ENCODE measurements at places on chromosomes 5 and 9.

DNA sequence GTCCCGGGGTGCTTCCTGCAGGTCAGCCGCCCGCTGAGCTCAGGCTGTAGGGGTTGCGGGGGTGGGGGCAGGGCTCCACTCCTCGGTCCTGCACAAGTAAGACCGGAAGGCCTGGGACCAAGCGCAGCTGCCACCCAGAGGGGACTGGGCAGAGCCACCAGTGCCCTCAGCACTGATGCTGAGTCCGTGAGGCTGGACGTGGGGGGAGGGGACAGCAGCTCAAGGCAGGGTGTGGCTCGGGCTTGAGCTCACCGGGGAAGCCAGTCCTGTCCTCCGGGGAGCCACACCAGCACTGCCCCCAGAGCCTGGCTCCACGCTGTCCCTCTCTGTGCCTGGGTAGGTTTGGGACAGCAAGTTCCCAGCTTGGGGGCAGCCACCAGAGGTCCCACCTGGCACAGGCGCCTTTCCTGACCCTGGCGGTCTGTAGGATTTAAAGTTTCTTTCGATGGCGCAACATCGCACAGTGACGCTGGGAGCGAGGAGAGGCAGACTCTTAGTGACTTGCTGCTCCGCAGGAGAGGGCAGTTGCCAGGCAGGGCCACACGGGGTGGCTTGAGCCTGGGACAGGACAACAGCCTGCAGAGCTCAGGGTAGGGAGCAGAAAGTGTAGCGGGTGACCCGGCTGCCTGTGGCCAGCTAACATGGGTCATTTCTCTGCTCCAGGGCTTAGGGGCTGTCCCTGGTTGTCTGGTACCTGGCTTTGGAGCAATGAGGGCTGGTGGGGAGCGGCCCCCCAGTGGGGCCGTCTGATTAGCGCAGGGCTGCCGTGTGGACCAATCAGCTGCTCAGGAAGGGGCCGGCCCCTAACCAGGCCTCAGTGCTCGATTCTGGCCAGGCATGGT is 5.7 kb downstream of the LCN1 start:
- DNase-seq = no peak

DNA sequence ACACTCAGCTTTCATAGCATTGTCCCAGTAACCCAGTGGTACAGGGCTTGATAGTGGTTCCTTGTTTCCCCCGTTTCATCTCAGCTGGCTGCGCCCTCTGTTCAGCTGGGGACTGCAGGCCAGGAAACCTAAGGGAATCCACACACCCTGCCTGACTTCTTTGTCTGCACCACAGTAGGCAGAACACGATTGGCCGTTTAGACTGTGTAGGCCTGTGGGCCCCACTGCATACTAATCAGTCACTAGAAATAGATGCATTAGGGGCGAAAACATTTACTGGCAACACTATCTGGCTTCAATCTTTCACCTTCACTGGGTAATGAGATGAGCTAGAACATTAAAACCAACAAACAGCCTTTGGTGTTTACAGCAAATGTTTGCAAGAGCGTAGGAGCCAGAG is 512.7 kb upstream of the BRINP1 start:
- no peak for DNase-seq

DNA sequence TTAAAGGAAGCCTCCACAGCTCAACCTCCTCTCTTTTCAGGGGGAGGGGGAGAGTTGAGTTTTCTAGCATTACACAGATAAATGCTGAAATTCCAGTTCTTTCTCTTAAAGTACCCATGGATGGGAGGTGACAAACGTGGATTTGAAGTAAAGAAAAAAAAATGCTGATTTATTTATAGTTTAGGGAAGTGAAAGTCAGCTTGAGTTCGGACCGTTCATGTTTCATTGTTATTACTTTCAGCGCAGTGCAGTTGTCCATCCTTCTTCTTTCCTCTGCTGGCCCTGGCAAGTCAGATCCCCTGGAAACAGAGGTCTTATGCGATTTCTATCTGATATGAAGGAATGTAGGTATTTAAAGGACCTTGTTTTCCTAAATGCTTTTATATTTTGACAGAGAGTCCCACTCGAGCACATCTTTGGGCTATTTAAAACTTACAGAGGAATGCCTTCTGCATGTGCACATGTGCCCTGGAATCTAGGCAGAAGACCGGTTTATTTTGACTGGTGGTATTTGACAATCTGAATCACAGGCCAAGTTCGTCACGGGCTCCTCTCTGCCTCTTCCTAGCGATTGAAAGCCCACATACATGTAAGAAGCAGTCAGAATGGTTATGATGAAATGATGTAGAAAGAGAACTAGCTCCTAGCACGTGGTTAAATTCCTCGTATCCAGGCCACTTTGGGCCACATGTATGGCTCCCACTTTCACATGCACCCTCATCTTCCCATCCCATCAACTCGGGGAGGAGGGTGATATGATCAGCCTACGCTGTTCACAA is 385.2 kb upstream of the KLF4 start:
- no peak for DNase-seq

GRCh38 chr5:96439477-96440184 is 6.6 kb upstream of the PCSK1 start:
- no peak for DNase-seq

DNA sequence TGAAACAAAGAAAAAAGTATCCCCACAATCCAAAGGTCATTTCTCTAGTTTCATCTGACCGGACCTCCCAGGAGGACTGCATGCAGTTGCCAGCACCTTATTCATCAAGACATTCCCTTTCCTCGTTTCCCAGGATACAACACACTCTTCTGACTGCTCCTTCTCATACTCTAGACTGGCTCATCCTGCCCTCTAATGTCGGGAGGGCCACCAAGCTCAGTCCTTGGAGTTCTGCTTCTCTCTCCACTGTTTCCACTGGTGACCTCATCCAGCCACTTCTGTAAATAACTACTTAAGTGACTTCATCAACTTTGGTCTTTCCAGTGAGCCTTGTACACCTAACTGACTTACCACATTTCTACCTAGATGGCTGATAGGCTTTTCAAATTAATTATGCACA is 179.1 kb downstream of the EPB41L4A start:
- no peak for DNase-seq

DNA sequence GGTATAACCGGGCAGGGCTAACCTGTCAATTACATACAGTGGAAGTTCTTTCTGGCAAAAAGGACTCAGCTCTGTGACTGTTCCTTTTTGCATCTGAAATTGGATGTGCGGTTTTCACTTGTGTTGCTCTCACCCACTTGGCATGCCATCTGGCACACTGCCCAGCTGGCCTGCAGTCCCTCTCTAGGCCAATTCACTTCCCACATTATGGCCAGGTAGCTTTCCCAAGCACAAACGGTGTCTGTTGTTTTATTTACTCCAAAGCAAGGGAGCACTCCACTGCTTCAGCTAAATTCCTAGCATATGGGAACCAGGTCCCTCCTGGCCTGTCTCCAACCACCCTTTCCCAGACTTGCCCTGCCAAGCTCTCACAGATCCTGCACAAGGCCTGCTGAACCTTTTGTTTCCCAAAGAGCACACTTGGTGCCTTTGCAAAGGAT is 132.5 kb downstream of the SEMA6A start:
- DNase-seq = no peak

DNA sequence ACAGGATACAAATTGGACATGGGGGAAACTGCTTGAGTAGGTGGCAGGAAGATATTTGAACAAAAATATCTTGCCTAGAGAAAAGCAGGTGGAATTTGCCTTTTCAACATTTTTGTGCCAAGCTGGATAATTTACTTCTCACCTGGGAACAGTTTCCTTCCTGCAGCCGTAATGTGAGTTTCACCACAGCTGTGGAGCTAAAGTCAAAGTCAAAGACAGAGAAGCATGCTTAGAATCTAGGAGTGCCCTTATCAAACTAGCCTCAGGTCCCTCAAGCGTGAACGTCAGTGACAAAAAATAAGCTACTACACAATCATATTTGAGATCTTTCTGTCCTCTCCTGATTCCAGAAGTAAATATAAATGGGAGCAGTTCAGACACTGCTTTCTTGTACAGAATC is 588.9 kb downstream of the MAT2B start:
- no peak for DNase-seq

DNA sequence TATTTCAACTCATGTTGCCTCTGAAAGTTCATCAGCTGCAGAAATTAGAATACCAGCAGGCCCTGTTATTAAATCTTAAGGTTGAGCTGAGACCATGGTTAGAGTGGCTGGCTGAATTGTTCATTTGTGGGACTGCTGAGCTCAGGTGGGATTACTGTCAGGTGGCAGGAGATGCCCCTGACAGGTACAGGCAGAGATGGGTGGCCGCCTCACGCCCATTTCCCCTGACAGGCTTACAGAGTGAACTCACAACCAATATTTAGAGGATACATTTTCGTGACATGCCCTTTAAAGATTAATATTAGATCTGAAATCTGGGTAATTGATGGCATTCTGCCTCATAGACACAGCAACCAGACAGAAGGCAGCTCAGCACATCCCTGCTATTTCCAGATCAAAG is 136.0 kb downstream of the MVB12B start:
- DNase-seq = no peak

GRCh38 chr5:124054564-124054963 is 542.6 kb downstream of the CSNK1G3 start:
- no peak for DNase-seq
